Stimulated activated CD8-positive, alpha-beta memory T cell treated with anti-CD3 and anti-CD28 coated beads, Interleukin-4, amount 100 ng/mL, for 4 hours (primary cell): ENCODE measurements at places on chromosomes 11 and 22.

- DNase-seq: no peak
Observed at GRCh38 chr11:70853770-70854108, 398.6 kb downstream of the SHANK2 start.

DNA sequence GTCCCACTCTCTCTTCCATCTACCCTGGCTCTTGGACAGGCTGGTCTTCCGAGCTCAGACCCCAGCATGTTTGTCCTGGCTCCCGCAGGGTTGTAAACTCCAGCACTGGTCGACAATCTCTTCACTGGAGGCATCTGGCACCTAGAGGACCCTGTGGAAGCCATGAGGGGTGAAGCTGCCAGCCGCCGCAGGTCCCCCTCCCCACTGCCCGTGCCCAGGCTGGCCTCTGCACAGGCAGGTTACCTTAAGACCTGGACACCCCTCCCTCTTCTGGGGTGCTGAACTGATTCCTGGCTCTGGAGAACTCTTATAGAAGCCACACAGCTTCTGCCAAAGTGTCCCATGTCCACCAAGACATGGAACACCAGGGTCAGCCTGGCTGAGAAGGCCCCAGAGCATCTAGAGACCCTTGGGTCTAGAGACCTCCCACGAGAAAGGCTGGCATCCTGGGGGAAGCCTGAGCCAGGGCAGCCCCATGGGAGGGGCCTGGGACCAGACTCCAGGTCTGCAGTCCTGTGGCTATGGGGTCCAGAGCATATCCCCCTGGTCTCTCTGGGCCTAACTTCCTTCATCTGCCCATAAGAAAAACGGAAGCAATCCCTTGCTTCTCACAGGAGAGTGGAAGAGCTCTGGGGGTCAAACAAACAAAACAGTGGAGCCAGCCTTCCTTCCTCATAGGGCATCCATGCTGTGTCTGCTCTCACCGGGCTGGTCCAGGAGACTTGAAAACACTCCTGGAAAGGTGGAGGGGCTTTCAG is 30.6 kb downstream of the LMO1 start:
- DNase-seq: no peak

GRCh38 chr11:44275961-44276550 is 33.9 kb downstream of the ALX4 start:
- DNase-seq: no peak

DNA sequence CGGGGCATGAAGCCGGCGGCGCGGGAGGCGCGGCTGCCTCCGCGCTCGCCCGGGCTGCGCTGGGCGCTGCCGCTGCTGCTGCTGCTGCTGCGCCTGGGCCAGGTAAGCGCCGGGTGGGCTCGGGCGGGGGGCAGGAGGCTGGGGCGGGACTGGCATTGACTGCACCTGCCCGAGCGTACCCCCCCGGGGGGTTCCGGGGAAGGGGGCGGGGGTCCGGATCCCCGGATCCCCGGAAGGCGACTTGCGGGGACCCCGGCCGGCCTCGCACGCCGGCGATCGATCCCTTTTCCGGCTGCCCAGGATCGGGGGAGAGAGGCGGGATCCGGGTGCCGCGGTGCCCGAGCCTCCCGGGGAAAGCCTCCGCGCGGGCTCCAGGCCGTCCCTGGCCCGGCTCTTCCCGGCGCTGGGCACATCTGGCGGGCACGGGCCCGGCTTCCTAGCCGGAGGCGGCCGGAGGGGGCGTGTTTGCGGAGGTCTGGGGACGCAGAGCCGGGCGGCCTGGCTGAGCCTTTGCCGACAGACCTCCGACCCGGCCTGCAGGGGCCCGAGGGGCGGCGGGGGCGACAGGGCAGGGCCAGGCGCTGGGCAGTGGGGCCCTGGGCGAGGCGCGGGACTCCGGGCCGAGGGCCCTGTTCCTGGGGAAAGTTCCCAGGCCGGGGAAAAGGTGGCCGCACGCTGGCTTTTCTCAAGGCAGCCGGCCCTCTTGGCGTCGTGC is 705 bp downstream of the PTPRJ start:
- no peak for DNase-seq

GRCh38 chr11:502288-503178 is 4.5 kb downstream of the RNH1 start:
- DNase-seq: no peak

- DNase-seq: no peak
Observed at GRCh38 chr11:6354651-6355485, 34.6 kb upstream of the CAVIN3 start.

DNA sequence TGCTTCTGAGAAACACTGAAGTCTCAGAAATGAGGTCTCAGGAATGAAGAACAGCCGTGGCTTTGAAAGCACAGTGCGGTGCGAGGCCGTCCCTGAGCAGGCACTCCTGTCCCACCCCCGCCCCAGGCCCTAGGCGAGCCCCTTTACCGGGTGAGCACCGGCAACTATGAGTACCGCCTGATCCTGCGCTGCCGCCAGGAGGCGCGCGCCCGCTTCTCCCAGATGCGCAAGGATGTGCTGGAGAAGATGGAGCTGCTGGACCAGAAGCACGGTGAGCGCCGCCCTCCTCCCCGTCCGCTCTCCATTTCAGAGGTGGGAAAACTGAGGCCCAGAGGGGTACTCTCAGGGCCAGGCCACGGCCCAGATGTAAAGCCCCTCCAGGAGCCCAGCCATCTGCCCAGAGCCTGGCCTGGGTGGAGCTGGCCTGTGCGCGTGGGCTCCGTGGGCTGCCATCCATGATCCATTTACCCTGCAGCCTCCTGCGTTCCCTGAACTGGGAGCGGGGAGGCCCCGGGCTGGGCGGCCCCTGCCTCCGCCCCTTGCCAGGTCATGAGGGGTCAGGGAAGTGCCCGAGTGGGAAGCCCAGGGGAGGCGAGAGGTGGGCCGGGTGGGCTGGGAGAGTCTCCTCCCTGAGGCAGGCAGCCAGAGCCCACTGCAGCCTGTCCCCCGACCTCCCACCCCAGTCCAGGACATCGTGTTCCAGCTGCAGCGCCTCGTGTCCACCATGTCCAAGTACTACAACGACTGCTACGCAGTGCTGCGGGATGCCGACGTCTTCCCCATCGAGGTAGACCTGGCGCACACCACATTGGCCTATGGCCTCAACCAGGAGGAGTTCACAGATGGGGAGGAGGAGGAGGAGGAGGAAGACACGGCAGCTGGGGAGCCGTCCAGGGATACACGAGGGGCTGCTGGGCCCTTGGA is 9.5 kb downstream of the SLC16A8 start:
- no peak for DNase-seq

DNA sequence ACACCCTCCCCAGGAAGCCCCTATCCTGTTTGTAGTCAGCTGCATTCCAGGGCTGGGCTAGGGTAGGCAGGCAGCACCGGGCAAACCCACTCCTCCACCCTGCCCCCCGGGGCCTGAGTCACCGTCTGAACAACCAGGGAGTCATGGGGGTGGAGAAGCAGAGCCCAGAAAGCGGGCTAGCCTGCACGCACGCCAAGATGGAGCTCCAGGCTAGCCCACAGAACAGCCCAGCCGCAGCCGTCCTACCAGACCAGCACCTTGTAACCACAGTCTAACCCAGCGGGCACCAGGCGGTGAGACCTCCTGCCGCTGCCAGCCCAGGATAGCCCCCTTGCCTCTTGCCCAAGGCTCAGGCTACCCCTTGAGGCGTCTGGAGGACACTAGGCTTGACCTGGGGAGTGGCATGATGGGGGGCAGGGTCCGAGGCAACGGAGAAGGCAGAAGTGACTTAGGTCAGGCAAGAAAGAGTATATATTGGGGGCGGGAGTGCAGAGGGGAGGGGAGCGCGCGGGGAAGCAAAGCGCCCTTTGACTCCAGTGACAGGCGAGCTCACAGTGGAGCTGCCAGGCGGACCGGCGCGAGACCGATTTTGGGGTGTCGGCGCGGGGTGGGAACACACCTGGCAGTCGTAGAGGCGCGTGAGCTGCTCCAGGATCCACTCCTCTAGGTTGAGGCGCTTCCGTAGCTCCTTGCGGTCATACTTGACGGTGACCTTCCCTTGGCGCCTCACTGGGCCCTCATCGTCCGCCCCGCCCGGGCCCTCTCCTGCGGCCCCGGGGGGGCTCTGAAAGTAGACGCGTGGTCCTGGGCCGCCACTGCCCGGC is 734 bp downstream of the PPP1R14B start:
- peak; percentile 82 for DNase-seq

GRCh38 chr11:44859528-44859925 is 91.2 kb downstream of the TP53I11 start:
- DNase-seq: no peak

GRCh38 chr11:31870609-31871309 is 59.6 kb upstream of the PAX6 start:
- no peak for DNase-seq

DNA sequence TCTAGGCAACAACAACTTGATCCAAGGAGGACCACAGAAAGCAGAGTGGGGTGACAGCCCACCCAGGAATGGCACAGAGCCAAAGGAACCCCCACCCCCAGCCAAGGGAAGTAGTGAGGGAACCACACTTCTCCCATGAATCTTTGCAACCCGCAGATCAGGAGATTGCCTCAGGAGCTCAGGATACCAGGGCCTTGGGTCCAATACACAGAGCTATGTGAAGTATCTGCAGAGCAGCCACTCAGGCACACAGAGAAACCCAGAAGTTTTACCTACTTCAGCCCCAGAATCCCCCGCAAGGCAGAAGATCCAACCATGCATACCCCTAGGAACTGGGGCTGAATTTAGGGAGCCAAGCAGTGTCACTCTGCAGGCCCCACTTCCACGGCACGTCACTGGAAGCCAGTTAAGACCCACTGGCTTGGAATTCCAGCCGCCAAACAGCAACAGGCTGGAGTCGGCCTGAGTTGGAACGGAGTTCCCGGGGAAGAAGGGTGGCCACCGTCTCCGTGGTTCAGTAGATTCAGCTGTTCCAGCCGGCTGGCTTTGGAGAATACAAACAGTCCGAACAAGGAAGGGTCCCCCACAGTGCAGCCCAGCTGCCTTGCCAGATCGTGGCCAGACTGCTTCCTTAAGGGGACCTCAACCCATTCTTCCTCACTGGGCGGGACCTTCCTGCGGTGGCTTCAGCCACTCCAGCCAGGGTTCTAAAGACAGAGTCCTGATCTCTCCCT is 174.1 kb downstream of the TTC28 start:
- no peak for DNase-seq

GRCh38 chr11:8871171-8871775 is 39.7 kb upstream of the AKIP1 start:
- no peak for DNase-seq

DNA sequence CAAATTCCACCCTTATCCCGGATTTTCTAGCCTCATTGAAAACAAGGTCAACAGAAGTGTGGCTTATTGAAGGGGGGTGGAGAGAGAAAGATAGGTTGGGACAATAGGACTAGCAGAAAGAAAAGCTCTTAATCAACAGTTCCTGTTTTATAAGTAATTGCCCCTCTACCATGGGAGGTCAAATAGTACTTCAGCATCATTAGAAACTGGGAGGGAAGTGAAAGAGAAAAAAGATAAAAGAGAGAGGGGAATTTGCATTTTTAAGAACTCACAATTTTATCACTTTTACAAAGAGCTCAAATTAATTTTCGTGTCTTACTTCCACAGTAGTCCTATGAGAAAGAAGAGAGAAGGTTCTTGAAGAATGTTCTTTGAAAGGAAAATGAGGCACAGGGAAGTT is 89.2 kb downstream of the AMOTL1 start:
- DNase-seq: no peak

DNA sequence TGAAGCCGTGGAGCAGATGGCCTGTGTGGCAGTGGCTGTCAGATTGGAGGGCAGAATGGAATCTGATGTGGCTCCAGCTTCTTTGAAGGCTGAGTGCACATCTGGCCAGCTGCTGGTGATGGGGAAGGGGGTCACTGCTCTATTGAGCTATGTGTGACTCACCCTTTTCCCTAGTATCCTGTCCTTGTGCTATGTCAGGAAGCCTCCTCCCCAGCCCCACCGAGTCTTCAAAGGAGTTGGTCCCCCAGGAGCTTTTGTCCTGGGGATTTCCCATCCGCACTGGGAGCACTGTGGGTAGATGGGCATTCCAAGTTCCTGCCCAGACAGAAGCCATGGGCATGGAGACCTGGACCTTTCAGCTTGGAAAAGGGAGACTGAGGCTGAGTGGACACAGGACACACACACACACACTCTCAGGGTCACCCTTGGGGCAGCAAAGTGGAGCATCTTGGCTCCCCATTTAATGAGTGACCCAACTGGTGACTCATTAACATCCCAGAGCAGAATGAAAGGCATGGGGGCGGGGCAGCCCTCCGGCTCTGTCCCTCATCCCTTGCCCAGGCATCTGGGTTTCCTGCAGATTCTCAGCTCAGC is 3.3 kb downstream of the SERPINH1 start:
- no peak for DNase-seq

- no peak for DNase-seq
Observed at GRCh38 chr11:9716275-9717039, 52.6 kb downstream of the SWAP70 start.

DNA sequence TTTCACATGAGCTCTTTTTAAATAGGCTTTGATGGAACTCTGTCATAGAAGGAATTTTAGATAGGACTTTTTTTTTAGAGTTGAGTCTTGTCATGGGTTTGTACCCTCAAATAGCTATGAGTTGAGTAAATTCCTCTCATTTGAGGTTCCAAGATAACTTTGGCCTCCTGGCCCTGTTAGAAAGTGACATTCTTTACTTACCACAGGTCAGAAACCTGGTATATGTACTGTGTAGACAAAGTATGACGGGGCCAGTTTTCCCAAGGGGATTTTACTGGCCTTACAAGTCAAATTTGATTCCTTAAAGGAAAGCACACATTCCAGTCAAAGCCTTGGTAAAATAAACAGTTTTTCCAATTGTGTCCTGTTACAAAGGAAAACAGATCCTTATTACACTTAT is 729.3 kb upstream of the LUZP2 start:
- DNase-seq: no peak

DNA sequence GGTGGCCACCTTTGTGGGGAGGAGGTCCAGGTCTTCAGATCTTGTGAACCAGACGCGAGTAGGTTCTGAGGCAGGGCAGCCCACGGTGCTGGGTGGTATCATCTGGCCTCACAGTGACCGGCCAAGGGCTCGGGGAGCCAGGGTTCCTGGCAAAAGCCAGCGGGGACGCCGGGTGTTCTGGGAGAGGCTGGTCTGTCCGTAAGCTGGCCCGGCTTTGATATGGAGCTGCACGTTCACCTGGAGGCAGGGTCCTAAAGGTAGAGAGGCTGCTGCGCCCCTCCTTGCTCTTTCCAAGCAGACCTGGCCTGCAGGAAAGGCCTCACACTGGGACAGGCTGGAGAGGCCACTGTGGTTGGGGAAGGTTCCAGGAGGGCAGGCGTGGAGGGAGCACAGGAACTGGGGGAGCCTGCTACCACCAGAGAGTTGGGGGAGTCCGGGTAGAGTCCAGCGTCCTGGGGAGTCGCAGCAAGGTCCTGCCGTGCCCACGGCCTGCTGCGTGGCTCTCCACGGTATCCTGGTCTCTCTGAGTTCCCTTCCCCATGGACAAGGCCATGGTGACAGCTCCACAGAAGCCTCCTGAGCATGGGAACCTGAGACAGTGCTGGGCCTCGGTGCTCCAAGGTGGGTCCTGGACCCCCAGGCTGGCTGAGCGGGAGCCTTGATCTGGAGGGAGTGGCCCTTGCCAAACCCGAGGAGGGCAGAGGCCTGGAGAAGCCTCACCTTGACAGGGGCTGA is 452.4 kb upstream of the B3GAT1 start:
- DNase-seq: no peak

- DNase-seq: no peak
Observed at GRCh38 chr11:131397675-131398074, 27.3 kb downstream of the NTM start.

- DNase-seq: no peak
Observed at GRCh38 chr11:71454470-71455113, 1.6 kb downstream of the NADSYN1 start.

- peak; percentile 96 for DNase-seq
Observed at GRCh38 chr22:50562523-50563412, at the start of gene SYCE3. SYCE3 (minus strand) TSS chr22:50562919; CDS start chr22:50556405, 6,514 bp downstream.

GRCh38 chr11:87295237-87295636 is 257.5 kb downstream of the TMEM135 start:
- DNase-seq: no peak
